ENCODE measurements at places on chromosomes 4 and X.

DNA sequence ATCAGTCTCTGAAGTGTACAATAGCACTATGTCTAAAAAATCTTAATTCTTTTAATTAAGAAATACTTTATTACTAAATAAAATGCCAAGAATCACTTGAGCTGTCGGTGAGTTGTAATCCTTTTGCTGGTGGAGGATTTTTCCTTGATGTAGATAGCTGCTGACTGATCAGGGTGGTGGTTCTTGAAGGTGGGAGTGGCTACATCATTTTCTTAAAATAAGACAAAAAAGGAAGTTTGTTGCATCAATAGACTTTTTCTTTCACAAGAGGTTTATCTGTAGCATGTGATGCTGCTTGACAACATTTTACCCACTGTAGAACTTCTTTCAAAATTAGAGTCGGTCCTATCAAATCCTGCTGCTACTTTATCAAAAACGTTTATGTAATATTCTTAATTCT lies 68.8 kb upstream of the ZC4H2 start:
- no peak for DNase-seq

DNA sequence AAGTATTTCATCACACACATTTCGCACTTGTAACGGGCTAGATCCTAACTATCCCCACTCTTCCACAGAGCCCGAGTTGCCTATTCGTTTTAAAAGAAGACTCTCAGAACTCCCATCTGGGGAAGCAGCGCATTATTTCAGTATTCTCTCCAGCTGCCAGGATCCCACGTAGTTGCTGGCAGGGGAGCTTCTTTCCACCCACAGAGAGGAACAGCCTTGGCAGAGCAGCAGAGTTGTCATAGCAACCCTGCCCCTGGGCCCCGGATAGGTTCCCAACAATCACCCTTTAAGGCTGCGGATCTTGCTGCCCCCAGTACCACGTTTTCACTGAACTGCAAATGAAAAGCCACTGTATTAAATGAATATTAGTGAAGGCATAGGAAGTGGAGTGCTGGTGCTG lies 106.7 kb downstream of the GPM6A start:
- no peak for DNase-seq

DNA sequence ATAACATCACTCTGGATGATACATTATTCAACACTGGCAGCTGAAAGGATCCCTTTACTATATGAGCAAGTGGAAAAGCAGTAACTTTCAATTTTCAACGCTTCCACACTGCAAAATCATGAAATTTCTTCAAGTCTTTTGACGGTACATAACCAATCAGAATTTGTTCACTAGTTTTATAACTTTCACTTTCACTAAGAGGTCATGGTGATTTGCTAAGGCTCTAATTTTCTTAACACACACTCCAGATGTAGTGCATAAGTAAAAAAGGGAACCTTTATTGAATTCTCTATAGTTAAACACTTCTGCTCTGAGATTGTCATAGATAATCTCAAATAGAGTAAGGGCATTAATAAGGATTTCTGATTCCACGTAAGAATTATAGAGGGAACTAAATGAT lies 4.1 kb downstream of the ARMCX2 start:
- no peak for DNase-seq

- DNase-seq: no peak
Observed at GRCh38 chr4:26826721-26827120, 33.9 kb upstream of the STIM2 start.

- DNase-seq: no peak
Observed at GRCh38 chr4:161767116-161767515, 396.7 kb downstream of the FSTL5 start.

GRCh38 chr4:10077076-10077475 lies 39.5 kb downstream of the WDR1 start:
- DNase-seq: no peak

GRCh38 chrX:72141372-72142004 lies 9.8 kb upstream of the RTL5 start:
- DNase-seq: no peak

DNA sequence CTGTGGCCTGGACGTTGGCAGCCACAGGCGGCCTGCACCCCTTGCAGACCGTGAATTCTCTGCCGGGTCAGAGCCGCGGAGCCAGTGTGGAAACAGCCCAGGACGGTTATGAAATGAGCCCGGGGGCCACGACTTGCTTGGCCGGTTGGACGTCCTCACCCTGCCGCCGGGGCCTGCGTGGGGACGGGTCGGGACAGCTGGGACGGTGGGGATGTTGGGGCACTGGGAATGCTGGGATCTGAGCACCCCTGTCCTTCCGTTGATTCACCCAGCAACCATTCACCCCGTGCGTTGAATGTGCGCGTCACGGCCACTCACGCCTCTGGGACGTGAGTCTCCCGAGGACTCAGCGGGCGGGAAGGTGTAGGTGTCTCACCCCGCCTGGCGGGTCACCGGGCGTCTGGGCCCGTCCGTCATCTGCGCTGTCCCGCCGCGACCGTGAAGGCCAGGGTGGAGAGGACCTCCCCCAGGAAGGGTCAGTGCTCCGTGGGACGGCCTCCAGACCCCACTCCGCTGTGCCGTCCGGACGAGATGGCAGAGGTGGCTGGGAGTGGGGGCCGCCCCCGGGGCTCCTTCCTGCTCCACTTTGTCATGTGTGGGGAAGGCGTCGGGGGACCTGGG lies 4.5 kb upstream of the PLCXD1 start:
- peak; percentile 39 for DNase-seq

DNA sequence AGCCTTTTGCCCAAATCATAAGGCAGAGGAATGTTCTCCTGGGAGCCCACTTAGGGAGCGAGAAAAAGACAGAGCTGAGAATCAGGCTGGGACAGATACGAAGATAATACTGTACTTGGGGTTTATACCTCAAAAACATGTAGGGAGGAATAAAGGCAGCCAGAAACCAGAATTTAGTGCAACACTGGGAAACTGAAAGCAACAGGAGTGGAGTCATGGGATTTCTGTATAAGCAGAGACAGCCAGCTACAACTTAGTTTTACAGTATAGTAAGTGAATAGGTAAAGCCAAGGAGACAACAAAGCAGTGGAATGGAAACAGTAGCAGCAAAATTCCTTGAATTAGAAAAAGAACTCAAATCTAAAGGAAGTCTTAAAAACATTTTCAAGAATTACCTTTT lies 413.2 kb downstream of the FAT4 start:
- no peak for DNase-seq

DNA sequence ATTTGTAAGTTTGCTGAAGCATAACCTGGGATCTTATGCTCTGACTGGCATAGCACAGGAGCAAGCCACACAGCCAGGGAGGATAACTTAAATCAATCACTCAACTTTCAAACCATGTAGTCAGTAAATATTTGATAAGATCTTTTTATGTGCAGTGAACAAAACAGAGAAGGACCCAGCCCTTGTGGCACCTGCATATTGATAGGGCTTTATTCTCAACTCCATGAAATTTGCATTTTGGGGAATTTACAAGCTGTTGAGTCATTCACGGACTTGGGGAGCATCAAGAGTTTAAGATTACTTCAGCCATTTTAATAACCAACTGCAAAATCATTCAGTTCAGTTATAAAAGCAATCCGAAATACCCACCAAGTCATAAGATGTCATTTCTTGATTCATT lies 122.6 kb downstream of the COMMD8 start:
- DNase-seq: no peak

GRCh38 chrX:108947205-108947604 lies 210.8 kb upstream of the IRS4 start:
- DNase-seq: no peak

DNA sequence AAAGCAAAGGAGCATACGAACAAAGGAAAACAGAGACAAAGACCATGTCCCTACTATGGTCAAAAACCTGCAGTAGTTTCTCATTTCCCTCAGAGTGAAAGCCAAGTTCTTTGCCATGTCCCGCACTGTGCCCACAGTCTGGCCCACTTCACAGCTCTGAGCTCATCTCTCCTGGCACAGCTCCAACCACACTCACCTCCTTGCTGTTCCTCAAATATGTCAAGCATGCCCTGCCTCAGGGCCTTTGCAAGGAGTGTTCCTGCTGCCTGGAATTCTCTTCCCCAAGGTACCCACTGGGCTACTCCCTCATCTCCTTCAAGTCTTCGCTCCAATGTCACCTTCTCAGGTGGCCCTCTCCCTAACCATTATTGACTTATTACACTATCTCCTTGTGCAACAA lies 72.1 kb downstream of the COX18 start:
- DNase-seq: no peak

GRCh38 chr4:98601708-98602107 lies 56.7 kb downstream of the TSPAN5 start:
- no peak for DNase-seq

DNA sequence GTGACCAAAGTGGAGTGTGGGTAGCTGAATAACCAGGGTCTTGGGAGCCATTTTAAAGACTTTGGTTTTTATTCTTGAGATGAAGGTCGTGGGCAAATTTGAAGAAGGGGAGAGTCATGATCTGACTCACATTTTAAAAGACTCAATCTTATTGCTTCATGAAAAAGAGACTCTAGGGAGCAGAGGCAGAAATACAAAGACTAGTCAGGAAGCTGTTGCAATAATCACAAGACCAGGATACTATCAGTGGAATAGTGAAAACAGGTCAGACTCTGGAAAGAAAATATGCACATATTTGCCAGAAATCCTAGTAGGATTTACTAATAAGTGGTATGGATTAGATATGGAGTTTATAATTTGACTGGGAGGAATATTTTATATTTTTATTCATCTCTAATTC lies 448.4 kb downstream of the RAPGEF2 start:
- DNase-seq: no peak

GRCh38 chr4:112847781-112848180 lies 201.7 kb upstream of the ANK2 start:
- DNase-seq: no peak

DNA sequence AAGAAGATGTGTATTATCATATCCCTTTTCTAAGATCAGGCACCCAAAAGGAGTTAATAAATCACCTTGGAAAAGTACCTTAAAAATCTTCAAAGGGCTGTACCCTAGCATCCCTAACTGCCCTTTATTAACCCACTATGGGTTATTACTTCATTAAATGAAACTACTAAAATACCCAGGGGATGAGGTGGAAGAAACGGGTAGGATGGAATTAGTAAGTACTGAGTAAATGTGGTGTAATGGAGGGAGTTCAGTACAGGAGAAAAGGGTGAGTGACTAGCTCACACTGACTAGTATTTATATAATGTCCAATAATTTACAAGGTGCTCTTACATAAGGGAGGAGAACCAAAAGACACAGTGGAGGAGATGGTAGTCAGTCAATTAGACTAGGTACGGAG lies 51.0 kb upstream of the RASGEF1B start:
- DNase-seq: no peak

DNA sequence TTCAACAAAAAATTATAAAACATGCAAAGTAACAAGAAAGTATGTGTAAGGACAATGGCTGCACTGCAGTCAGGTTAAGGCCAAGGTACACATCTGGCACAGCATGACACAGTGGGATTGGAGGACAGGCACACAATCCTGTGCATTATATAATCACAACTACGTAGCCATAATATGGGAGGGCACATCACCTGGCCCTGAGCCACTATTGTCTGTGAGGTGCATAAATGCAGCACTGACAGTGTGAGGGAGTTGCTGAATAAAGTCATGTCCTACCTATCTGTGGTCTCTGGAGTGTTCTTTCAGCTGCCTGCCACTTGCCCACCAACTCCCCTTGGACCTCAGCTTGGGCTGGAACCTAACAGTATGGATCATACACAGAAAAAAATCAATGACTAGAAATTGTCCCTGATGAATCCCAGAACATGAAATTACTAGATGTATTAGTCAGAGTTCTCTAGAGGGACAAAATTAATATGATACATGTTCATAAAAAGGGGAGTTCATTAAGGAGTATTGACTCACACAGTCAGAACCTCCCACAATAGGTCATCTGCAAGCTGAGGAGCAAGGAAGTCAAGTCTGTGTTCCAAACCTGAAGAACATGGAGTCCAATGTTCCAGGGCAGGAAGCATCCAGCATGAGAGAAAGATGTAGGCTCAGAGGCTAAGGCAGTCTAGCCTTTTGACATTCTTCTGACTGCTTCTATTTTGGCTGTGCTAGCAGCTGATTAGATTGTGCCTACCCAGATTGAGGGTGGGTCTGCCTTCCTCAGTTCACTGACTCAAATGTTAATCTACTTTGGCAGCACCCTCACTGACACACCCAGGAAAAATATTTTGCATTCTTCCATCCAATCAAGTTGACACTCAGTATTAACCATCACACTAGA lies 46.4 kb upstream of the KCTD8 start:
- no peak for DNase-seq

DNA sequence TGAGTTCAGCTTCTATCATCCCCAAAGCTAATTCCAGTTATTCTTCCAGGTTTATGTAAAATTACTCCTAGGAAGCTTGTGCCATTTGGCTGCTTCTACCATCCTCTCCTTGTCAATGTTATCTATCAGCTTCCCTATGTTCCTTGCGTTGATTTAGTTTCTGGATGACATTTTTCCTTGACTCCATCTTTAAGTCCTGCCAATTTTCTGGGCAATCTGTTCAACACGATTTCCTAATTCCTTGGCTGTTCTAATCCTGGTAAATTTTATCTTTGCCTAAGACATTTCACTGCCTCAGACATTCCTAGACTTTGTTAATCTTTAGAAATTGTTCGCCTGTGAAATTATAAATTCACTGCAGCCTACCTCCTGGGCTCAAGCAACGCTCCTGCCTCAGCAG lies 125.1 kb downstream of the PDS5A start:
- no peak for DNase-seq

GRCh38 chrX:43269201-43269600 lies 386.9 kb upstream of the MAOA start:
- no peak for DNase-seq

DNA sequence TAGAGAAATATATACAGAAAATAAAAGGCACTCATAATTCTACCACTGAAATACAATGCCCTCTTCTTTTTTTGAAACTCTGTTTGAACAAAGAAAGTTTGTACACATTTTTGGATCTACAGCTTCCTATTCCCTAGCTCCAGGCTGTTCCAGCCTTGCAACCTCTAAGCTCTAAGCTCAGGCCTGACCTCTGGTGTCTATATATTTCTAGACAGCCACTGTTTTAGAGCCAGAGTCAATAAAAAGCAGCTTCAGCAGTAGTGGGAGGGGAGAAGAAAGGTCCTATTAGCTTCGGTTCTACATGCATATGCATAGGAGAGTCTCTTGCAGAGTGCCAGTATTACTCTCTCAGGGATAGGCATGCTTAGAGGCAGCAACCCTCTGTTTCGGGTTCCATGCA lies 39.7 kb downstream of the CLDN2 start:
- DNase-seq: no peak

GRCh38 chr4:139735381-139736273 lies 70.0 kb downstream of the MGST2 start:
- no peak for DNase-seq

DNA sequence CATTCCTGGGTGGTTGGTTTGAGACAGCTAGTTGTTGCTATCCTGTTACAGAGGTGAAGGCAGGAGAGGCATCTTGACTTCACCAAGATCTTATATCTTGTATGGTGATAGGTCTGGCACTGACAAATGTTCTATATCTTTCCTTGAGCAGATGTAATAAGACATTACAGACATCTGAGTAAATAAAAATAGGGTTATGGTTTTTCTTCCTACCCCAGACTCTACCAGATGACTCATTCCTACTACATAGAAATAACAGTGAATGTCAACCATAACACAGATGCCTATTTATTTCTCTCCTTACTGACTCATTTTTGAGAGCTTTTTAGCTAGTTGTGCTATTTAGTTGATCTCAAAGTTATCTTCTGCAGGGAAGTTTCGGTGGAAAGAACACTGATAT lies 21.9 kb downstream of the HNRNPH2 start:
- no peak for DNase-seq

All from HAP-1 (cell line).